ENCODE measurements at places on chromosomes 6 and 20.

- no peak for DNase-seq
These were observed 49.5 kb upstream of the TFAP2D start for GRCh38 chr6:50663806-50664205.

DNA sequence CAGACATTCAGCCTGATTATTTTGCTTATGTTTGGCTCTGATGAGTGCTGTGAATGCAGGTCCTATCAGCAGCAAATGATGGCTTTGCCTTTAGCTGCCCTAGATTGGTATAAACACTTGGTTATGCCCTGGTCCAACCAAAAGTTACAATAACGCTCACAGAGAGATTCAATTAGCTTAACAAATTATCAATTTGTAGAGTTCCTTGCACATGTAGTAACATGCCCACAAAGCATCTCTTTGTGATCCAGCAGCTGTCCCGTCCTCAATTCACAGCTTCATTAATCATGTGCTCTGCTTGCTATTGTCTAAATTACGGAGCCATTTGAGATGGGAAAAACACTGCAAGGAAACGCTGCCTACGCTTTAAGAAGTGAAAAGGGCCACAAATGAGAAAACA lies 457.9 kb downstream of the HDGFL1 start:
- peak; percentile 12 for DNase-seq

DNA sequence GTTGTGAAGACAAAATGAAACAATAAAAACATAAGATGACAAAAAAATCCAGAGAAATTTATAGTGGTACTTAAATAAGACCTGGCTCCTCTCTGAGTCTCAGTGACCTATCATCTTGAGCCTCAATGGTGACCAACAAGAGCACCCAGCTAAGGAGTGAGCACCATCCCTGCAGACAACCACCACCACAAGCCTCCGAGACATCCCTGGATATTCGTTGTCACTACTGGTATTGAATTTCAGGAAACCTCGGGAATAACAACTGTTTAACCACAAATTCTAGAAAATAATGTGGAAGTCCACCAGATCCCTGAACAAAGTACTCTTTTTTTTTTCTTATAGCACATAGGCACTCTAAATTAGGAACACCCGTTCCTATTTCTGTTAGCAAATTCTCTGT lies 32.2 kb upstream of the ADGRF5 start:
- DNase-seq = no peak

- DNase-seq = no peak
These were observed 29.4 kb downstream of the PFDN4 start for GRCh38 chr20:54237116-54237943.

GRCh38 chr20:2806351-2806701 lies 5.9 kb upstream of the CPXM1 start:
- DNase-seq = no peak

DNA sequence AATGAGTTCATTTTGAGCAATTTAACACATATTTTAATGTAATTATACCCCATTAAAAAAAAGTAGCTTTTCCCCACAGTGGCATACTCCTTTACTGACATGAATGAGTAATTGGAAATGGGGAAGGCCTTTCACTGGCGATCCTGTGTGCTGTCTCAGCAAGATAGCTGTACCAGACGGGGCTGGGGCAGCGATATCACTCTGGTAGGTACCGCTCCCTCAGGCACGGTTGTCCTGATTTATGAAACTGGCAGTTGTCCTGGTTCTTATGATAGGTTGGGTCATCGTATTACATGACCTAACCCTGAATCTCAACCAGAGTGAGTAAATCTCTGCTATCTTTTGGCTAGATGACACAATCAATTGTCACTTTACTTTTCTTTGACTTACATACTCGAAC lies 355.0 kb upstream of the MAP3K7 start:
- DNase-seq = no peak

DNA sequence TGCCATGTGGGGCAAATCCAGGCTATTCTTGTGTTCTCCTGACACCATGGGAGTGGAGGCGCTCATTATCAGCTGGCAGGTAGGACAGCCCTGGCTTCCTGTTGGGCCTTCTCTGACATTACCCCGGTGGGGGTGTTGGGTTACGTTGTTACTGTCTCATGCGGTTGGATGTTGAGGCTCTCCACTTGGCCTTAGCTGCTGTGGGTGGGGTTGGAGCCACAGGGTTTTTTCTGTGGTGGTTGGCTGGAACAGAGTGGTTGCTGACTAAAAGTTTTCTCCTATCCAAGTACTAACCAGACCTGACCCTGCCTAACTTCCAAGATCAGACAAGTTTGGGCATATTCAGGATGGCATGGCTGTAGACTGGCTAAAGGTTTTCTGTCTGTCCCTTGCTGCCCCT lies 20.2 kb downstream of the RIPK1 start:
- no peak for DNase-seq

DNA sequence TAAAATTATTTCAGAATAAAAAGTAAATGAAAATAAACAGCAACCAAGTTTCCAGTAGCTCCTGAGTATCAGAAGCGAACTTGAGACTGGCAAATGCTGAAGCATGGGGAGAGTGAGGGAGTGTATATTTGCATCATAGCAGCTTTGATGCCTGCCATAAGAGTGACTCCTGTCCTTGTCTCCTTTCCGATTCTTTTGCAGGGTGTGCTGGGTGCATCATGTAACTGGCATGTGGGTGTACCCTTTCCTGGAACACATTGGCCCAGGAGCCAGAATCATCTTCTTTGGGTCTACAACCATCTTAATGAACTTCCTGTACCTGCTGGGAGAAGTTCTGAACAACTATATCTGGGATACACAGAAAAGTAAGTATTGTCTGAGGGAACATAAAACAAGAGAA lies 117.4 kb downstream of the ADAT2 start:
- no peak for DNase-seq

DNA sequence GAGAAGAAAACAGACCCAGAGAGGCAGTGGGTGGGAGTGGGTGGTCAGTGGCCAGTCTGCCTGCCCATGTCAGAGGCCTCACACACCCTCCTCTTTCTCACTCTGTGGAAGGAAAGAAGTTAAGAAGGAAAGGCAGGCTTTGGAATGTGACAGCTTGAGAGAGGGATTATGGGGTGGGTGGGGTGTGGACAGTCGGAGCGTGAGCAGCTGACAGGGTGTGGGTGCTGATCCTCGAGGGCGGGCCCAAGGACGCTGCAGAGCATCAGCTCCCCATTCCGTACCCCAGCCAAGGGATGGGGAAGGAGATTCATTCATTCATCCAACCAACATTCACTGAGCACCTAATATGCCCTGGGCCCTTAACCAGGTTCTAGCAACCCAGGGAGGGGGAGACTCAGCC lies 4.8 kb downstream of the TGM6 start:
- DNase-seq = no peak

DNA sequence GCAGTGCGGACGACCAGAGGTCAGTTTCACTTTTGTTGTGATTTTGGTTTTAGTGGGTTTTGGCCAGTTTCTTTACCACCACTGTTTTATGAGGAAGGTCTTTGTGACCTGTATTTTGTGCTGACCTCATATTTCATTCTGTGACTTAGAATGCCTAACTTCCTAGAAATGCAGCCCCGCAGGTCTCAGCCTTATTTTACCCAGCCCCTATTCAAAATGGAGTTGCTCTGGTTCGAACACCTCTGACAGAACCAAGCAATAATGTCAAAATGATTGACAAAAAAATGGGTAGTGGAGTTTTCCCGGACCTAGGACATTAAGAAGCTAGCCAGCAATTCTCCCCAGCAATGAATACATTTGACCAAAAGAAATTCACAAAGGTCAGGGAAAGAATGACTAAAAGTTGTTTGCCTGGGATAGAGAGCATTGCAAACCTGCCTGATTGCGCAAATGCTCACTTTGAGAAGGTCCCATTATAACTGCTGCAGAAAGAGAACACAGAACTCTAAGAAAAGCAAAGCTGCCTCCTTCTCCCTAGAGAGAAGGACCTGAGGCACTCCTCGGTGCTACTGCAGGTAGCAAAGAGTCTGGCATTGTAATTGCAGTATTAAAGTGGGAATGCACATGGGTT lies 288.8 kb downstream of the ADGB start:
- no peak for DNase-seq

DNA sequence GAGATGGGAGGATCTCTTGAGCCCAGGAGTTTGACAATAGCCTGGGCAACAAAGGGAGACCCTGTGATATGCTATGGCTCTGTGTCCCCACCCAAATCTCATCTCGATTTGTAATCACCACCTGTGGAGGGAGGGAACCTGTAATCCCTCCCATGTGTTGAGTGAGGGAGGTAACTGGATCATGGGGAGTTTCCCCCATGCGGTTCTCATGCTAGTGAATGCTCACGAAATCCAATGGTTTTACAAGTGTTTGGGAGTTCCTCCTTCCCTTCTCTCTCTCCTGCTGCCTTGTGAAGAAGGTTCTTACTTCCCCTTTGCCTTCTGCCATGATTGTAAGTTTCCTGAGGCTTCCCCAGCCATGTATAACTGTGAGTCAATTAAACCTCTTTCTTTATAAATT lies 3.4 kb downstream of the NUDT3 start:
- DNase-seq = no peak

GRCh38 chr20:17759449-17759848 lies 59.7 kb downstream of the BANF2 start:
- no peak for DNase-seq

DNA sequence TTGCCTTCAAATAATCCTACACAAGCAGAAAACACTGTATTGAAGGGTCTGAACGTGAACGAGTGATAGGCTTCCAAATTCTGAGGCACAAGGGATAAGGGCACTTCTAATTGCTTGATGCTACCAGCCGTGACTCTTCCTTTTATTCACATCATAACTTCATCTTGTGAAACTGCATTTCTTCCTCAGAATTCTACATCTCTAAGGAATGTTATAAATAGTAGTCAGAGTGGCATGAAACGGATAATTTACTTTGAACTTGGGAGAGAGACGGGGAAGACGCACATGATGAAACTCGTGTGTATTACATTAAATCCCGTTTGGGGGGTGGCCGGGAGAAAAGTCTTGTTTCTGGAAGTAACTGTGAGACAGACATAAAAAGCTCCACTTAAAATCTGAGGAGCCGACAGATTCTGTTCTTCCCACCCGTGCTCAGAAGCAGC lies 754 bp downstream of the HDDC2 start:
- DNase-seq = no peak

- no peak for DNase-seq
These were observed 153.5 kb downstream of the DLL1 start for GRCh38 chr6:170137176-170137891.

- no peak for DNase-seq
These were observed at the start of gene FOXC1 for GRCh38 chr6:1609648-1610496. TSS of gene FOXC1 (plus strand) at chr6:1609915. CDS start at chr6:1610446, 531 bp downstream.

Measured in caudate nucleus (tissue), 63 donors.